ENCODE measurements at places on chromosomes 3 and 15.

DNA sequence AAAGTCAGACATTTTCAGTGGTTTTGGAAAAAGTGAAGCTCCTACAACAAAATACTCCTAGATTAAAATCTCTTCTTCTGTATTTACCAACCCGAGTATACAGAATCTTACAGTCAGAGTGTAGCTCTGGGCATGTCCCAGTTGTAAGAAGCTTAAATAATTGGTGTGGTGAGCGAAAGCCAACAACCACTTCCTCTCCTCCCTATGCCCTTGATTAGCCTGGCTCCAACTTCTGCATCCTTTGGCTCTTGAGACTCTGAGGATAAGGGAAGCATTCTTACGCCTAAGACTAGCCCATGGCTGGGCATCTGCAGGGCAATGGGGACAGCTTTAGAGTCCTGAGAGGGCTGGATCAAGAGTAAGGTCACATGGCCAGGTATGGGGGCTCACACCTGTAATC lies 25.5 kb downstream of the RFT1 start:
- DNase-seq, result no peak

DNA sequence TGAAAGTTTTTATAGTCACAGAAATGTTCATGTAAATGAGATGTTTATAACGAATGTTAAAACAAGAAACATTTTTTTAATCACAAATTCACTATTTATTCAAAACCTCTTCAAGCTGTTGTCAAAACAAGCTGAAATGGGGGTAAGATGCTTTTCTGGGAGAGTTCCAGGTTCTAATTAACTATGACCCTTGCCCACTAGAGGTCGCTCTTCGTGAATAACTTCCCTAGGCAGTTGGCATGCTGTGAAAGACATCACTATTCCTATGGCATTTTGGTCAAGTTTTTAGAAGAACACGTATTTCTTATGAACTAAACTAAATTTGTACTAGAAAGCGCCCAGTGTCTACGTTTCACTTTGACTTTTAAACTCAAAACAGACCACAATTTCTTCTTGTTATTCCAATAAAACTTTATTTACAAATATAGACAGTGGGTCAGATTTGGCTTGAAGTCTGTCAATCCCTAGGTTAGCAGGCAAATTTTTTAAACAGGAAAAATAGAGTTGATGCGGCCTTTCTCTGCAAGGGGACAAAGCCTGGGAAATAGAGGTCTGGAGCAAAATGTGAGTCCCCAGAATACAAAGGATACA lies 62.8 kb upstream of the CMTM8 start:
- peak; percentile 64 for DNase-seq

- DNase-seq, result no peak
Observed at GRCh38 chr3:44301746-44302145, 36.8 kb upstream of the TCAIM start.

DNA sequence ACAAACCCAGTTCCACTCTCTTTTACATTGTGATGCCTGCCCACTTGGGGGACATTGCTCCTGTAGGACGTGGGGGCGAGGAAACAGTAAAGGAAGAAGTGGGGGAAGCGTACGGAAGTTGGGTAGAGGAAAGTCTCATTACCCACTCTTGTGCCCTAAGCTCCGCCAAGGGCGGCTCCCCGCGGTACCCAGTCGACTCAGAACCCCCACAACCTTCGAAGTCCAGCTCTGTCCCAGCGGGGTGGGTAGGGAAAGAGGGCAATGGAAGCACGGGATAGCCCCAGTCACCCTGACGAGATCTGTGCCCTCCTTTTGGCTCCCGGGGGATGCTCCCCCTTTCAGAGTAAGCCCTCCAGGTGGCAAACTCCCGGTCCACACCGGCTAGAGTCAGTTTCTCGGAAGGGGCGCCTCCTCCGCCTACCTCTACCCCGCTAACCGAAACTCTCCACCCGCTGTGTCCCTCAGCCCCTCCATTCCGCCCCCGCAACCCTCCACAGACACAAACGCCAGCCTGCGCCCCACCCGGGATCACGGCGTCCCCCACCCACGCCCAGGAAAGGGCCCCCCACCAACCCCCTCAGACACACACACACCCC lies 527 bp downstream of the CSNK1G1 start:
- no peak for DNase-seq

DNA sequence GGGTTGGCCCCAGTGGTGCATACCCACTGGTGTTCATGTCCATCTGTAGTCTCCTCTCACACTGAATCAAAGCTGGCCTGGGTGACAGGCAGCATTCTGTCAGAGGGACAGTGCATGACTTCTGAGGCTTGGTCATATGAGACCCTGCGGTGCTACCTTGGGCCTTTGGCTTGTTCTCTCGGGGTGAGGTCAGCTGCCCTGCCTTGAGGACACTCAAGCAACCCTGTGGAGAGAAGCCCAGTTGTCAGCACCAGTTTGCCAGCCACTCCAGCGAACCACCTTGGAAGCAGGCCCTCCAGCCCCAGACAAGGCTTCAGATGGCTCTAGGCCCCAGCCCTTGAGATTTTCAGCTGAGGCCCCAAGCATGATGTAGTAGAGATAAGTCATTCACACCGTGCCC lies 16.9 kb upstream of the RAB7A start:
- no peak for DNase-seq
